ENCODE measurements at places on chromosomes 11 and 22. TPM values are rescaled to one million over a fixed set of nuclear protein-coding genes. Genes with fewer than 3 reads are reported as not detected.

- H3K36me3 ChIP-seq: no peaks in the 10 kb centered on the region
- no peaks in the 10 kb centered on the region for H3K4me1 ChIP-seq
- peaks cover 6% of the 10 kb centered on the region for H3K27me3 ChIP-seq
- H3K27ac ChIP-seq: no peak overlapping the region
These were observed 21.8 kb upstream of the OR8G1 start for GRCh38 chr11:124219126-124219525.

GRCh38 chr11:36123336-36124101, 165.7 kb downstream of the COMMD9 start:
- H3K27ac ChIP-seq: no peak overlapping the region
- no peak for DNase-seq
- peaks cover 7% of the 10 kb centered on the region for H3K27me3 ChIP-seq
- H3K36me3 ChIP-seq: no peaks in the 10 kb centered on the region
- H3K4me1 ChIP-seq: no peaks in the 10 kb centered on the region

DNA sequence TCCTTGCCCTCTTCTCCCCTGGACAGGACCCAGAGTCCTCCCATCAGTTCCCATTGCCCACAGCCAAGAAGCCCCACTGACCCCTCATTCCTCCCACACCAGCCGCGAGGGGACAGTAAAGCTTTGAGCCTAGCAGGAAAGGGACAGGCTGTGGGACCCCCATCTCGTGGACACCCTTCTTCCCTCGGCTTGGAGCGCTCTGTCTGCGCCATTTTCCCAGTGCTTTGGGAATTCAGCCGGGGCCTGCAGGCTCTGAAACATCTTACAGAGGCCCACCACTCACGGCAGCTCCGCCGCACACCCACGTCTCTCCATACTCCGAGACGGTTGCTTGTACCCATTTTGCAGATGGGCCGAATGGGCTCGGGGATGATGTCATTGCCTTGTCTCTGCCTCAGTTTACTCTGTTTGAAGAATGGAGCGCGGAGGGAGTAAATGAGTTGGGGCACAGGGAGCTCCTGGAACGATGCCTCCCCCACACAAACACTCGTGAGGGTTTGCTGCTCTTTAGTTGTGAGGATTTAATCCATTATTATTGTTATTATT, 447.7 kb downstream of the TBC1D22A start:
- no peak for DNase-seq
- H3K4me1 ChIP-seq: peaks cover 2% of the 10 kb centered on the region
- H3K36me3 ChIP-seq: no peaks in the 10 kb centered on the region
- no peak overlapping the region for H3K27ac ChIP-seq
- no peak overlapping the region for H3K4me3 ChIP-seq
- H3K27me3 ChIP-seq: no peaks in the 10 kb centered on the region

Gene OSM
- total RNA-seq: 8.9 TPM

DNA sequence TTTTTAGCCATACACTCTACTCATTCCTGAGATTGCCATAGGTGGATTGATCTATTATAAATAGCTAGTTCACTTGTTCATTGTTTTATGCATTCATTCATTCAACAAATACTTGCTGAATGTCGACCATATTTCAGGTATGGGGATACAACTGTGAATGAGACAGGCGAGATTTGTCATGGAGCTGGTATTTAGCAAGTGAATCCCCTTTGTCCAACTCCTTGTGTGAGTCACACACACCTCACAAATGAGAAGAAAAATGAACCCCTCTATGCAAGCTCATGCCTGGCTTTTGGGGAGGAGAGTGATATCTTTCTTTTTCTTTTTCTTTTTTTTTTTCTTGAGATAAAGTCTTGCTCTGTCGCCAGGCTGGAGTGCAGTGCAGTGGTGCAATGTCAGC, 1.8 kb upstream of the AMPD3 start:
- H3K4me1 ChIP-seq: peaks cover 75% of the 10 kb centered on the region
- no peak overlapping the region for H3K4me3 ChIP-seq
- peaks cover 5% of the 10 kb centered on the region for H3K36me3 ChIP-seq
- no peak overlapping the region for H3K27ac ChIP-seq

DNA sequence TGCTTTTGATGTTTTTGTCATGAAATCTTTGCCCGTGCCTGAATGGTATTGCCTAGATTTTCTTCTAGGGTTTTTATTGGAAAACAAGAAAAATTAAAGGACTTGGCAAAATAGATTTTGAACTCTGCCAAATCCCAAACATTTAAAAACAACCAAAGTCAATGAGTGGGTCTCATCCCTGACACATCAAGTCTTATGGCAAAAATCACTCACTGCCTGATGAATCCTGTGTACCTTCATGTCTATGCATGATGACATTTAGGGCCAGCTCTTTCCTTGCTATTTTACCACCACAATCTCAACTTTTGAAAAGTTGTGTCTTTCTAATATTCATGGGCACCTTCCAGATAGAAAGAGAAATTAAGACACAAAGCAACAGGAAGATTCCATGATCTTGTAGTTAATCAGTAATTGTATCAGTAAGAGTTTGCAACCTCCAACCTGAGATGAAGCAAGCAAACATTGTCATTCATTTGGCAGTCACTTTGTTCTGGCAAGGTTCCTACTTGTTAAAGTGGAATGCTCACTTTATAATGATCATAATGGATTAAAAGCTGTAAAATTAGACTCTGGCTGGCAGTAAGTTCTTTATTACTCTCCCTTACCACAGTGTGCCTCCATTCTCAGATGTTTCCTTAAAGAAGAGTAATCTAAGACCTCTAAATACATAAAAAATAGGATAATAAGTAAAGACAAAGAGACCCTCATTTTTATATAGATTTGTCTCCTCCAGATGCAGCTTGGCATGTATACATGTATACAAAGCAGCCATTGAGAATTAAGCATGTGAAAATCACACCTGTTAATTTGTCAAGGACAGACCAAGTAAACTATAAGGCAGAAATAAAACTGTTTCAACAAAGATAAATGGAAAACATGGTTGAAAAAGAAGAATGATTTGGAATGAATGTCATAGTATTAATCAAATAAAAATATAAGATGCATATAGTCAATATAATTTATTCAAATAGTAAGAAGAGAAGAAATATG, 51.6 kb downstream of the ETS1 start:
- no peaks in the 10 kb centered on the region for H3K27me3 ChIP-seq
- peaks cover 45% of the 10 kb centered on the region for H3K4me1 ChIP-seq
- H3K4me3 ChIP-seq: no peak overlapping the region

Gene ASCL2
- not detected for total RNA-seq

GRCh38 chr11:15965562-15966250, 390.6 kb downstream of the SOX6 start:
- H3K27me3 ChIP-seq: peaks cover 4% of the 10 kb centered on the region
- H3K36me3 ChIP-seq: no peaks in the 10 kb centered on the region
- no peak overlapping the region for H3K4me3 ChIP-seq
- no peak overlapping the region for H3K27ac ChIP-seq
- no peak for DNase-seq
- H3K4me1 ChIP-seq: no peaks in the 10 kb centered on the region

Gene C11orf42
- not detected for total RNA-seq

DNA sequence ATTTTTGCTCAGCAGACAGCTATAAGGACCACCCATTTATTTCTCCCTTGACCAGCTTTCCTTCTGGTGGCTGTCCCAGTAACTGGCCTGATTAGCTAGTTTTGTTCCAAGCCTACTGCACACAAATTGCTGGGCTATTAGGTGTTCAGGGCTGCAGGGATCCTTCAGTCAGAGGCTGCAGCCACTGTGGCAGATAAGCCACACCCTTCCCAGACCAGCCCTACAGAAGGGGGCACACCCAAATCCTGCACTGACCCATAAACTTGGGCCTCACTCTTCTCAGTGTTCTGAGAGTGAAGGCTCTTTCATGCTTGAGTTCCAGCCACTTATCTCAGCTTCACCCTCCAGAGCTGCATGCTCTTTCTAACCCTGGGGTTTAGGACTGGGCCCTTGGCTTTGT, 200.0 kb downstream of the AASDHPPT start:
- no peaks in the 10 kb centered on the region for H3K4me1 ChIP-seq
- no peaks in the 10 kb centered on the region for H3K36me3 ChIP-seq
- no peaks in the 10 kb centered on the region for H3K27me3 ChIP-seq
- DNase-seq: no peak
- H3K27ac ChIP-seq: no peak overlapping the region

DNA sequence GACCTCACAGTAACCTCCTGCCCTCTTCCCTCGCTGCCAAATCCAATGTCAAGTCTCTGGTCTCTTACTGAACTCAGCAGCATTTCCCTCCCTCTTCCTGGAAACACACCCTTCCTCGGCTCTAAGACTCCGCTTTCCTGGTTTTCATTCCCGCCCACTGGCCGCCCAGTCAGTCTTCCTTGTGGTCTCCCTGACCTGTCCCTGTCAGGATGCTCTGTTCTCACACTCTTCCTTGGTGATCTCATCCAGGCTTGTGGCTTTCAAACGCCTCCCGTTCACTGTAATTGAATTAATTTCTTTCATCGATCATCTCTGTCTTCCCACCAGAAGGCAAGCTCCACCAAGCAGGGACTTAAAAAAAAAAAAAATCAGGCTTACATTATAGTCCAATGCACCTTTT, 33.5 kb downstream of the MYO18B start:
- no peak for DNase-seq
- peaks cover 3% of the 10 kb centered on the region for H3K4me1 ChIP-seq
- peaks cover 2% of the 10 kb centered on the region for H3K27me3 ChIP-seq
- H3K27ac ChIP-seq: no peak overlapping the region
- H3K36me3 ChIP-seq: no peaks in the 10 kb centered on the region

DNA sequence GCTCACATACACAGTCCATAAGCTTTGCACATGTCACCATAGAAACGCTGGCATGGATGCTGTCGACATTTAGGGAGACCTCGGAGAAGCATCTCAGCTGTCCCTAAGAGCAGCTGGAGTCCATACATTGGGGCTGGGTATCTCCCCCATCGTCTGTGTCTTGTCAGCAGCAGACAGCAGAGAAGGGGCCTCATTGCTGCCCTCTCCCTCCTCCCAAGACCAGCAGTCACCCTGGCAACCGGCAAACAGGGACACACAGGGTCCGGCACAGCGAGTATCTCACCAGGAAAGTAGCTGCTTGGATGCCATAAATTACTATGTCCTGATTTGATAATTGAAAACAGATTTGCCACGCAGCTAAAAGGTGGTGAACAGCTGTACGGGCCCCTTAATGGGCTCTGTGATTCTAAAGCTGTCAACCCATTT, 84.4 kb downstream of the CD44 start:
- peaks cover 73% of the 10 kb centered on the region for H3K36me3 ChIP-seq
- no peaks in the 10 kb centered on the region for H3K27me3 ChIP-seq
- DNase-seq: no peak
- H3K4me3 ChIP-seq: no peak overlapping the region
- peaks cover 10% of the 10 kb centered on the region for H3K4me1 ChIP-seq
